ENCODE measurements at places on chromosomes 12 and 14.

GRCh38 chr14:69666690-69667211 is 55.4 kb downstream of the SUSD6 start:
- no peak for DNase-seq

- peak; percentile 42 for DNase-seq
These were observed 788 bp downstream of the SFSWAP start for GRCh38 chr12:131711551-131712205.

DNA sequence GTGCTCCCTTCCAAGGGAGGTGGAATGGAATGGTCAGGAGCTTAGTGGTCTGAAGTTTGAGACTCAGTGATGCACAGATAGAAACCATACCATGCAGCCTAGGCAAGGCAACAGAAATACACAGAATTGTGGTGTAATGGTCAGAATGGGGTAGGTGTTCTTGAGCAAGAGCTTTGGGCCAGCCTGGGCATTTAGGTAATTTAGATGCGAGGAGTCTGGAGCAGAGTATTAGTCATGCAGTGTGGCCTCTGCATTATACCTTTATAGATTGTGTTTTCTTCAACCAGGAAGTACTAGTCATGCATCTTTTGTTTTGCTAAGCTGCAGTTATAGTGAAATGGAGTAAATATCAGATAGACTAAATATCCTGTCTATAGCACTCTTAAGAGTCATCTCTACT is 118.3 kb downstream of the DAAM1 start:
- DNase-seq: no peak

DNA sequence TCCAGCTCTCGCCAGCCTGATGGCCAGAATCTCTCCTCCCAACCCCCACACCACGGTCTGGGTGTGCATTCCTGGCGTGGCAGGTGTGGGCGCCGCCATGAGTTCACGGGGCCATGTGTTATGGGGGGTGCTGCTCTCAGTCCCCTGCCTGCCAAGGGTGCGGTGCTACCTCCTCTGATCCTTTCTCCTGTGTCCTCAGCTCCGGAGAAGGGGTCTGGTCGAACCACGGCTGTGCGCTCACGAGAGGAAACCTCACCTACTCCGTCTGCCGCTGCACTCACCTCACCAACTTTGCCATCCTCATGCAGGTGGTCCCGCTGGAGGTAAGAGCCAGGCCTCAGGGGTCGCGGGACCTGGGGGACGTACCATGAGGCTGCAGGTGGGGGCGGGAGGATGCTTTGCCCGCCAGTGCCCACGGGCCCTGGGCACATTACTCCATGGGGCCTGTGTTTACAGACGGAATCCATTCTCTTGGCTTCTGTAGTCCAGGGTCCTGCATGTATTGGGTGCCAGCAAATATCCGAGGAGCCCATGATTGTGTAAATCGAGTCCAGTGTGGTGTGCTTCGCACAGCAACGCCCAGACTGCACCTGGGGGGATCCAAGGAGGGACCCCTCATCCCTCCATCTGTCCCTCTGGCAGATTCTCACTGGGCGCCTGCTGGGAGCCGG is 130.8 kb downstream of the ADGRD1 start:
- no peak for DNase-seq

GRCh38 chr12:58372298-58372697 is 430.9 kb downstream of the ATP23 start:
- no peak for DNase-seq

DNA sequence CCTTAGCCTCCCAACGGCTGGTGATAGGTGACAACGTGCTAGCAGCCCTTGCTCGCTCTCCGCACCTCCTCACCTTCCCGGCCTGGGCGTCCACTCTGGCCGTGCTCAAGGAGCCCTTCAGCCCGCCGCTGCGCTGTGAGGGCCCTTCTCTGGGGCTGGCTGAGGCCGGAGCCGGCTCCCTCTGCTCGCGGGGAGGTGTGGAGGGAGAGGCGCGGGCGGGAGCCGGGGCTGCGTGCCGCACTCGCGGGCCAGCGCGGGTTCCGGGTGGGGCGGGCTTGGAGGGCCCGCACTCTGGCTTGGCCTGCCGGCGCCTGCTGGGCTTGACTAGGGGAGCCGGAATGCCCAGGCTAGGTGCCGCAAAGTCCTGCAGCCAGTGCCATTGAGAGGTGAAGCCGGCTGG is 131.1 kb downstream of the CCER1 start:
- no peak for DNase-seq

DNA sequence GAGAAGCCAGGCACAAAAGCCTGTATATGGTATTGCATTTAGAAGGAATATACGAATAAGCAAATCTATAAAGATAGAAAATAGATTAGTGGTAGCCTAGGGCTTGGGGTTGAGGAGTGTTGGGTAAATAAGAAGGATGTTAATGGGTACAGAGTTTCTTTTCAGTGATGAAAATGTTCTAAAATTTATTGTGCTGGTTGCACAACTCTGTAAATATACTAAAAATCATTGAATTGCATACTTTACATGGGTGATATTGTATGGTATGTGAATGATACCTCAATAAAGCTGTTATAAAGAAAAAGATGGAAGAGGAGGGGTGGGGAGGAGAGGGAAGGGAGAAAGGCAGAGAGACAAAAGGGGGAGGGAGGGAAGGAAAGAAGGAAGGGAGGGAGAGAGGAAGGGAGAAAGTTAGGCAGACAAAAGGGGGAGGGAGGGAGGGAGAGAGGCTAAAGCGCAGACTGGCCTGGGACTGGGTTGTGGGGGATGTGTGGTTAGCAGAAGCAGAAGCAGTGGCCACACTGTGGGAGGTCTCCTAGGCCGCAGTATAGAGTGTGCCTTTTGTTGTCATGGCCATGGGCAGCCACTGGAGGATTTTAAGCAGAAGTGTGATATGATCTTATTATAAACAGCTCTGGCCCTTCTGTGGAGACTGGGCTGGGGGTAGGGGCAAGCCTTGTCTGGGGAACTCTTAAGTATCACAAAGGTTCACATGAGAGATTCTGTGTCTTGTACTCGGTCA is 73.6 kb upstream of the ELK3 start:
- peak; percentile 95 for DNase-seq

GRCh38 chr12:115267891-115268290 is 583.9 kb upstream of the TBX3 start:
- DNase-seq: no peak

GRCh38 chr12:26936559-26937442 is 980 bp downstream of the INTS13 start:
- peak; percentile 53 for DNase-seq

DNA sequence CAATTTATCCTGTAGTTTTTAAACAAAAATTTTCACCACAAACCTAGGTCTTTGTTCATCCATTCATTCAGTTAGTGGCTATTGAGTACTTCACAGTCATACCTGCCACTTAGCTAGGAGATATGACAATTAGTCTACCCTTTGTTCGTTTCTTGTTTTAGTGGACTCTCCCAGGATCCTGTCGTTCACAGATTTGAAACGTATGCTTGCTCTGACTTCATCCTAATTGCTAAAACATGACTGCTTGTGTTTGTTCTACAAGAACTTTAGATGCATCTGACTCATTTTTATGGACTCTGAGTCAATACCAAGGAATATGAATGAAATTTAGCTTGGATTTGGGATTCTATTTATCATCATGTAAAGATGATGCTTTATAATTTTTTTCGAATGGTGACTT is 69.5 kb downstream of the TBC1D30 start:
- no peak for DNase-seq

GRCh38 chr14:58171090-58171489 is 19.1 kb upstream of the ARMH4 start:
- DNase-seq: peak; percentile 90

DNA sequence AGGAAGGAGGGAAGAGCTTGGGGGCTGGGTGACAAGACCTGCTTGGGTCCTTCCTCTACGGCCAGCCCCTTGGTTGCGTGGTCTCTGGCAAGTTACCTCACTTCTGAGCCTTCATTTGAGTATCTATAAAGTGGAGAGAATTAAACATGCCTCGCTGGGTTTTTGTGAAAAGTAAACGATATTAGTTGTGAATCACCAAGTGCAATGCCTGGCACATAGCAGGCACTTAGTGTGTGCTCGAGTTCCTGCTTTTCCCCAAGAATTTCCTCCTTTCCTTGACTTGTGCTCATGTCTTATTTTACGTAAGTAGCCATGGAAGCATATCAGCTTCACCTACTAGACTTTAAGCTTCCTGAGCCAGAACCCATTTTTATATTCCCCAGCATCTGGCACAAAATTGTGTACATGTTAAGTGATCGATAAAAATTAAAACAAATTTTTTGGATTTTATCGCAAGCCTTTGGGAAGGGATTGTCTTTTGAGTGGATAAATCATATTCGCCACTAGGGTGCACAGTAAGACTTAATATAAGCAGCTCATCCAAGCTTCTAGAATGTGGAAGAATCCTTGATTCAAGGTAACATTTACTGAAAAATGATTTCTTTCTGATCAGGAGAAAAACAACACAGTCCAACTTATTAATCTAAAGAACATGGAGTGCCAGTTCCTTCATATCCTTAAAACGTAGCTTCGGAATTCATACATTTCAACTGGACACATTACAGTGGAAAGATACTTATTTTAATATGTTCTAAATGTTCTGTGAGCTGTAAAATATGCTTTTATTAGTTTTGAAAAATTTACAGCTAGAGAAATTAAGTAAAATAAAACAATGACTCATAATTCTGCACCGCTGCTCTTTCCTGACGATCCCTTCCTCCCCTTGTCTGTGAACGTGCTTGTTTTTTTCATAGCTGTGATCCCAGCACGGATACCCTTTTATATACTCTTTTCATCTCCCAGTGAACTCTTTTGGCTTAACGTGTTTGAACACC is 62.0 kb downstream of the SLC25A47 start:
- DNase-seq: peak; percentile 69

DNA sequence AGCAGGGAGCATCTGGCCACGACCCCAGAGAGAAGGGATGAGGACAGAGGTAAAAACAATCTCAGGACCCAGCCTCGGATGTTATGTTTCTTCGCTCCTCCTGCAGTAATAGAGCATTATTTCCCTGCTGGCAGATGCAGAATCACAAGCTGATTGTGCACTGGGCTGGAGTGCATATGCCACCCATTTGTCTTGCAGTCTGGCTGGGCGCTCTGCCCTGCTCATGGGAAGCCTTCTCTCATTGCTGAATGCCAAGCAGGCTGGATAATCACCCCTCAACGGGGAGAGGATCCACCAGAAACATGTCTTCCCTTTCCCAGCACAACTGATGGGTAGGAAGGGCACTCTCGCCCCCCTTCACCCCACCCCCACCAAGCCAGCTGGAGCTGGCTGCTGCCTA is 8.5 kb upstream of the VASH1 start:
- no peak for DNase-seq

DNA sequence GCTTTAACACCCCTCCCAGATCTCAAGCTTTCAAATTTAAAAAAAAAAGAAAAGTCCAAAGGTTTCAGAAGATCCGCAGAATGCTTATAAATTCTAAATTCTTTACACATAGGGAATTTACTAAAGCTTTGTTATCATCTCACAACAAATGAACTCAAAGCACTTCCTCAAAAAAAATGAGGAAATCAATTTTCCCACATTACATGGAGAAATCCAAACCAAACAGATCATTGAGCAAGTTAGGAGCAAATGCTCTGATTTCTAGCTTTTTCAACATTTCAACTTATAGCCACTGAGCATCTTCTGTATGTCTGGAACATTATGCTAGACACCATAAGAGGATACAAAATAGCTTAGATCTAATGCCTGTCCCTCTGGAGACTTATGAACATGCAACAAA is 161.0 kb downstream of the CEP128 start:
- no peak for DNase-seq

DNA sequence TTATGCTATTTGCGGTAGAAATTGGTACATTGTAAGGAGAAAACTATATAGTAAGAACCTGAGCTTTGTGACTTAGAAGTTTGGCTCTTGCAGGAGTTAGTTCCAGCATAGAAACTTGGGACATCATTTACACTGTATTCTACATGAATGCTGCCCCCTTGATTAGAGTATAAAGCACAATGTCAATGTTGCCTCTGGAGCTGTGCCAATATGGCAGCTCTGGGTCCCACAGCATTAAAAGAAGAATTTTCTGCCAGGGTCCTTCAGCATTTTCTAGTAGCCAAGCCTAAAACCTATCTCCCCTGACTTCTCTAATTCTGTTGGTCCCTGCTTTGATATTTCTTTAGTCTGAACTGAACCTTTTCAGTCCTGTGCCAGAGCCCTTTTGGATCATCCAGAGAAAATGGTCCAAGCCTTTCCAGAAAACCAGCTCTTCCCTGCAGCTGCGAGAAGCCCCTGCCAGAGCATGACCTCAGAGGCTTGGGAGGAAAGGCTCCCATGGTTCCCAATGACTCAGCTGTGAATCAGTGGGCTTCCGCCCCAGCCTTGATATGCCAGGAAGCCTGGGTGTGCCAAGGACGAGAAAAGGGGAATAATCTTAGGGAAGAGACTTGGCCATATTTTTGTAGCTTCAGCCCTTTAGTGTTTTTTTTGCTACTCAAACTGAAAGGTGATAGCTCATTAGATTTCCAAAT is 43.2 kb downstream of the PLEKHG7 start:
- no peak for DNase-seq

DNA sequence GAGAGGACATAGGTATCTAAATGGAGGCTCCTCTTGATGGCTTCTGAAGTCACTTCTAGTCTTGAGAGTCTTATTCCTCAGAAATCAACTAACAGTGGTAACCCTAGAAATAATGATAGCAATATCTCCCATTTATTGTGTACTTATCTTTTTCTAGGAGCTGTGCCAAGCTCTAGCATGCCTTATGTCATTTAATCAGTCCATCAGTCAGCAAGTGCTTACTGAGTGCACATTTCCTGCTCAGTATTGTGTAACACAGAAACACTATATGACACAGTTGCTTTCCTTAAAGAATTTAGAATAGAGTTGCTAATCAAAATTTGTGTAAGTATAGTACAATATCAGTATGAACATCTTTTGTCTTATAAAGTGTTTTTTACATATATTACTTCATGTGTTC is 36.6 kb downstream of the KRT76 start:
- peak; percentile 56 for DNase-seq
